RPMI8226 (cell line): ENCODE measurements at places on chromosomes 16 and 17.

DNA sequence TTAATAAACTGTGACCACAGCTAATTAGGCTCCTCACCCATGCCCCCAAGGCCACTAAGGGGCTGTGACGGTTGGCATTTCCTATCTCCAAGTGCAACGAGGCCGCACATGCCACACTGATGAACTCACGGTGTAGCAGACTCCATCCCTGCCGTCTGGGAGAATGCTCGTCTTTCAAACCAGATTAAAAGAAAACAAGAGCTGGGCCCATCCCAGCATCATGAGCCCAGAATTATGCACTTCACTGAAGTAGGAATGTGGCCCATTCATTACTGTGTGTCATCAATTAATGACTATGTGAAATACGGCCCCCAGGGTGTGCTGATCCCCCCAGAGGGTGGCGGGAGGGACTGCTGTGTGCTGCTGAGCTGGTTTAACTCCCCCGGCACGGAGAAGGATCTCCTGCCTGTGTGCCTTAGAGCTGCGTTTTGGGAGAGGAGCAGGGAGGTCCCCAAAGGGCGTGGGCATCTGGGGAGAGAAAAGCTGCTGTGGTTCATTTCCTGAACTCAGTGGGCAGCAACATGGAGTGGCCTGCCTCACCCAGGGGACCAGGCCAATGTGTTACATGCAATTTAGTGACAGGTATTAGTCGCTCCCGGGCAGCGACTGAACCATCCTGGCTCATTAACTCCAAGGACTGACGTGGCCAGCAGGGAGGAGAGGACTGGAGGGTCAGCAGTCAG lies 194.5 kb downstream of the FOXL1 start:
- DNase-seq = no peak

DNA sequence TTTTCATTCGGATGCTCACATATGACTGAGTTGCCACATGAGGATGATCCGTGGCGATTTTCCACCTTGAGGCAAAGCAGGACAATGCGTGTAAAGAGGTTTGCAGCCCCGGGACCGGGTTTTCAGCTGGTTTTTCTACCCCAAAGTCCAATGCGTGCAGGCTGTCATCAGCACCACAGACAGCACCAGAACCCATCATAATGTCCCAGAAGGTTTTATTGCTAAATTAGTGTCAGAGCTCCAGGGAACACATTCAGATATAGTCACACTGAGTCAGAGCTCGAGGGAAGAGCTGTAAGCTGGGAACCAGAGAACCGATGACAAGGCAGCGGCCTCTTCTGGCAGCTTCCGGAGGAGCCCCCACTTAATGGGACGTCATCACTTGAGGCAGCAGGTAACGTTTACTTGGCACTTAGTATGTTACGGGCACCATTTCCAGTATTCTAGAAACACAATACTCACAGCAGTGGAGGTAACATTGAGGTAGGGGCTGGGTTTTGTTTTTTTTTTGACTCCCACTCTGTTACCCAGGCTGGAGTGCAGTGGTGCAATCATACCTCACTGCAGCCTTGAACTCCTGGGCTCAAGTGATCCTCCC lies 8.9 kb upstream of the NAGPA start:
- peak; percentile 47 for DNase-seq

DNA sequence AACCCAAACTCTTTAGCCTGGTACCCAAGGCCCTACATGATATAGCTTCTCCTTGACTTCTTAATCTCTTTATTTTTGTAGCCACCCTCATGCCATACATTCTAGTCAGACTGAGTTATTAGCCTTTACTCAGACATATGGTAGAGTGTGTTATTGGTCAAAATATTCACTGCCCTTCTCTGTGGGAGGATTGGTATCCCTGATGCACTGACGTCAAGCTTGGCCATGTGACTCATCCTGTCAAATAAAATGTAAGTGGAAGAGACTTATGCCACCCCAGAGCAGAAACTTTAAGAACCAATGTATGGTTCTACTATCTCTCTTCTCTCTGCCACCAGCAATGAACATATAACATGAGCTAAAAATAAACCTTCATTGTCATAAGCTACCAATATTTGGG lies 12.2 kb upstream of the BEAN1 start:
- no peak for DNase-seq

GRCh38 chr16:84874553-84874952 lies 54.8 kb downstream of the CRISPLD2 start:
- no peak for DNase-seq

DNA sequence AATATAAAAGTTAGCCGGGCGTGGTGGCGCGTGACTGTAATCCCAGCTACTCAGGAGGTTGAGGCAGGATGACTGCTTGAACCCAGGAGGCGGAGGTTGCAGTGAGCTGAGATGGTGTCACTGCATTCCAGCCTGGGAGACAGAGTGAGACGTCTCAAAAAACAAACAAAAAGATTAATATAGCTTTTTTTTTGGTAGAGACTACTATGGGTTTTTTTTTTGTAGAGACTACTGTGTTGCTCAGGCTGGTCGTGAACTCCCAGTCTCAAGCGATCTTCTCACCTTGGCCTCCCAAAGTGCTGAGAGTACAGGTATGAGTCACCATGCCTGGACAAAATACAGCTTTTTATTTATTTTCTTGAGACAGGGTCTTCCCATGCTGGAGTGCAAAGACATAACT lies 20.2 kb downstream of the ZNRF1 start:
- DNase-seq = no peak
